ENCODE measurements at places on chromosomes 1 and 21.

GRCh38 chr1:69911301-69911801 lies 294.0 kb downstream of the LRRC40 start:
- DNase-seq, result no peak

DNA sequence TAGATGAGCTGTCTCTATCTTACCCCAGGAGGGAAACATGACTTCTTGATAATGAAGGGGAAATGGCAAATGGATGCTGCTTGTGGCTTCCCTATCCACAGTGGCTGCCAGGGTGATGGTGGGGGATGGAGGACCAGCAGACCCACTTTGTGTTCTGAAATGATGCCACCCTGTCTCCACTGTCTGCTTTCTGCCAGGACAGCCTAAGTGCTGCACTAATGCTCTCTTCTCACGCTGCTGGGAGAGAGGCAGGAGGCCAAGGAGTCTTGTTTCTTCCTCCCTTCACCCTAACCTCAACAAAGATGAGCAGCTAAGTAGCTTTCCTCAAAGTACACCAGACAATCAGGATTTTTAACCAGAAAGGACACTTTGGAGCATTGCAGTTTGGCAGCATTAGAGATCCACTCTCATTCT lies 36.6 kb downstream of the XCL1 start:
- no peak for DNase-seq

DNA sequence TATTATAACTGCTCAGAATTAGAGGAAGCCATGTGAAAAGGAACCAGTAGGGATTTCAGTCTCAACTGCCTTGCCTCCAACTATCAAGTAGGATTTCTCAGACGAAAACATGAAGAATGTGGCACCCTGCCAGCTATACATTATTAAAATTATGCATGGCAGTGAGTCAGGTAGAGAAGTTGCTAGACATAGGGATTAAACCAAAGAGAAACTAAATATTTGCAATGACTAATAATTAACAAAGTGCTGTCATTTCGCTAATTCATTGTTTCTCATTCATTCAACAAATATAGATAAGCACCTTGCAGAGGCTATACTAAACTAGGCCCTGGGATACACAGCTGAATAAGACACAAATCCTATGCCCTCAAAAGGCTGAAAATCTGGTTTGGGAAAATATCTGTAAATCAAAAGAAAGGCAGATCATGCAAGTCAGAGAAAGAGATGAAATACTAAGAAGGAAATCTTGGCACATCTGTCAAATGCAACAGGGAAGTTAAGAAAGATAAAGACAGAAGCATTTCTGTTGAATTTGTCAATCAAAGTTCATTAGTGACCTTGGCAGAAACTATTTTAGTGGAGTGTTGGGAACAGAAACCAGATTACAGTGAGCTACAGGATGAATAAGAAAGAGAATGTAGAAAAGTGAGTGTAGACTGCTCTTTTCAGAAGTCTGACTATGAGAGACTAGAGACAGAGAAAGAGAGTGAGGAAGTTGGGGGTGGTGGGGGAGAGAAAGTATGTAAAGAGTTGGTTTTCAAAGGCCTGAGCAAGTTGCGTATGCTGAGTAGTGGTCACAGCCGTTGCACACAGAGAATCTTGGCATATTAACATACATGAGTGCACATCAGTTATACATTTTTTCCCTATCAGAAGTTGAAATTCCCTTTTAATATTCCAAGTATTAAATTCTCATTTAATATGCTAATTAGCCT lies 14.7 kb upstream of the NBPF11 start:
- no peak for DNase-seq

- DNase-seq, result no peak
These were observed 81.6 kb upstream of the CACHD1 start for GRCh38 chr1:64388336-64388735.

DNA sequence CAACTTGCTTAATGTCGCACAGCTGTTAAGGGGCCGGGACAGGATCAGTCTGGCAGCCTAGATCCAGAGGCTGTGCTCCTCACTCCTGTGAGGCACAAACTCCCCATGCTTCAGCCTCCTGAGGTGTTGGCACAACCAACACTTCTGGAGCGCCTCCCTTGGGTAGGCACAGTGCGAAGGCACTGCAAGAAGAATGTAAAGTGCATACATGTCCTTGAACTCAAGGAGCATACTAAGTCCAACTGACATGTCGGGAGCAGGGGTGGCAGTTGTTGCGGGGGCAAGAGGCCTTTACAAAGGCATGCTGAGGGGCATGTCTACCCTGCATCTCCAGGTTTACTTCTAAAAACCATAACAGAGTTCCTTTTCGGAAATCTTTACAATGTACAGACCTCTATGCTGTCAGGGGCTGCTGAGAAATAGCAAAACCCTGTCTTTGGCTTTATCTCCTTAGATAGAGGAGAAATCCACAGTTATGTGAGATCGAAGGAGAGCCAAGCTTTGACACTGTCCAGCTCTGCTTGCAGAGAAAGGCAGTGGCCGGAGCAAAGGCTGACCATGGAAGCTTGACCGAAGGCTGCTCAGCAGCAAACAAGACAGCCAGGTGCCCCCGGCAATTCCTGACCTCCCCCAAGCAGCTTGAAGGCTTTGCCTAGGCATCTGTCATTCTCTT lies 93.9 kb downstream of the CDC7 start:
- DNase-seq, result no peak

DNA sequence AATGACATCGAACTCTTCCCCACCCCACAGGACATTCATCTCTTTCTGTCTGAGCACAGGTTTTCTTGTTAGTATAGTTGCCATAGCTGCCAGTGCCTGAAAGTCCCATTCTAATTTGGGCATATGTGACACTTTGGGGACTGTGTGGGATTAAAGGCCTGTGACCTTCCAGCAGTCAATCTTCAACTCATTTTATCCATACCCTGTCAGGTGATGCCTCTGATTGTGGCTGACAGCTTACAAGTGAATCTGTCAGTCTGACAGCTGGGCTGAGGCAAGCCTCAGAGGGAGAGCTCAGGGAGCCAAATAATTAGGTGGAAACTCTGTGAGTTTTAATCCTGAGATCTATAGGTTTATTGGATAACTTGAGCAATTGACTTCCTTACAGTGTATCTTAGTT lies 29.6 kb downstream of the ZCCHC17 start:
- no peak for DNase-seq

GRCh38 chr21:37008724-37009123 lies 2.2 kb downstream of the RIPPLY3 start:
- DNase-seq, result no peak

GRCh38 chr21:25867061-25867460 lies 132.3 kb downstream of the GABPA start:
- DNase-seq, result no peak

- no peak for DNase-seq
These were observed 14.6 kb upstream of the PAPPA2 start for GRCh38 chr1:176448340-176448739.

GRCh38 chr1:28282426-28283407 lies 23.4 kb downstream of the SESN2 start:
- DNase-seq, result no peak

All from hippocampal formation (tissue), 2 donors.